ENCODE measurements at places on chromosomes 5 and 9. TPM values are rescaled to one million over a fixed set of nuclear protein-coding genes. Genes with fewer than 3 reads are reported as not detected.

- H3K4me1 ChIP-seq = peaks cover 9% of the 10 kb centered on the region
- H3K27me3 ChIP-seq = no peaks in the 10 kb centered on the region
- no peaks in the 10 kb centered on the region for H3K36me3 ChIP-seq
Observed at GRCh38 chr9:37466037-37466709, 923 bp upstream of the ZBTB5 start.

IL13 gene
- not detected for total RNA-seq

DNA sequence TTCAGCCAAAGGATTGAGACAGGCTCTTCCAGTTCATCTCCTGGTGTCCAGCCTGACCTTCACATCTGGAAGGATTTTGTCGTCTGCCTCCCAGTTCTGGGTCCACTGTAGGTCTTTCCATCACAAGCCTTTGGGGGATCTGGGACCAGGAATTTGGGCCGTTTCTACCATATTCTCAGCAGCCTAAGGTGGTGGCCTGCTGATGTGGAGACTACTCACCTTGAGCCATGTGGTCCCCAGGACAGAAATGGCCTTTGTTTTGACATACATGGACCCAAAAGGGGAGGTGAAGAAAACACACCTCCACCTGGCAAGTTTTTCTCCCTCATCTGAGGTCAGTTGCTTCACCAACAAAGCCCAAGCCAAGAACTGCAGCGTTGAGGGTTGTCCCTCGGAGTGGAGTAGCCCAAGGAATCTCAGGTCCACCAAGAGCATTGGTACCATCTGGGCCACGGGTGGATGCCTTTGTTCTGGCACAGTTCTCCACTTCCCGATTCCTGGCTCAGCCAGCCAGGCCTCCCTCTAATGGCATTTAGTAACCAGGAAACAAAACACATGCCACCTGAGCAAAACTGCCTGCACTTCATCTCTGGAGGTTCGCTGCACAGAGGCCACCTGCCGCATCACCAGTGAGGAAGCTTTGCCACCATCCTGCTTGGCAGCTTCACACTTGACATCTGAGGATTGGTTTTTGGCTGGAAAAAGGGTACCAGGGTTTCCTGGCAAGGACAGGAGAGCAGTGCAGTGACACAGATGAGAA lies 24.7 kb downstream of the AMBP start:
- no peak overlapping the region for H3K27ac ChIP-seq
- peak; percentile 62 for DNase-seq
- H3K36me3 ChIP-seq = no peaks in the 10 kb centered on the region
- no peaks in the 10 kb centered on the region for H3K27me3 ChIP-seq
- H3K4me3 ChIP-seq = no peak overlapping the region

DNA sequence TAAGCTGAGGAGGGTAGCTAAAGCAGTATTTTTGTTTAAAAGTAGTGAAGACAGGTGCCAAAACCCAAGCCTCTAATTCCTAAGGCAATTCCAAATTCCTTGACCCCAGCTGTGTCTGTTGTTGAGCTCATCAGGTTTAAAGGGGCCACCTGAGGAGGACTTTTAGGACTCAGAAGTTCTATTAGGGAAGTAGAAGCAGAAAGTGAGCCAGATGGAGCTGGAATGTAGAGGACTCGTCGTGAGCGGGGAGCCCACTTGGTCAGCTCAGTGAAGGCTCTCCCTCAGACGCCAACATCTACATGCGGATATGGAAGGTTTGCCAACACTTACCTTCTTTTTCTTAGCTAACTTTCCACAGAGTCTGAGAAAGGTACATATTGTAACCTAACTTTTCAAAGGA lies 102.8 kb downstream of the PLPPR1 start:
- H3K4me3 ChIP-seq = no peak overlapping the region
- H3K27ac ChIP-seq = no peak overlapping the region
- H3K4me1 ChIP-seq = no peaks in the 10 kb centered on the region
- H3K27me3 ChIP-seq = no peaks in the 10 kb centered on the region

PKN3 gene
- total RNA-seq = 7.1 TPM

CBY3 gene
- not detected for total RNA-seq

PCDHGA1 gene
- total RNA-seq = 1.6 TPM

GRCh38 chr9:95201206-95201605 lies 116.3 kb downstream of the FANCC start:
- no peak for DNase-seq
- H3K27me3 ChIP-seq = no peaks in the 10 kb centered on the region
- H3K4me1 ChIP-seq = peaks cover 11% of the 10 kb centered on the region
- no peak overlapping the region for H3K27ac ChIP-seq

DNA sequence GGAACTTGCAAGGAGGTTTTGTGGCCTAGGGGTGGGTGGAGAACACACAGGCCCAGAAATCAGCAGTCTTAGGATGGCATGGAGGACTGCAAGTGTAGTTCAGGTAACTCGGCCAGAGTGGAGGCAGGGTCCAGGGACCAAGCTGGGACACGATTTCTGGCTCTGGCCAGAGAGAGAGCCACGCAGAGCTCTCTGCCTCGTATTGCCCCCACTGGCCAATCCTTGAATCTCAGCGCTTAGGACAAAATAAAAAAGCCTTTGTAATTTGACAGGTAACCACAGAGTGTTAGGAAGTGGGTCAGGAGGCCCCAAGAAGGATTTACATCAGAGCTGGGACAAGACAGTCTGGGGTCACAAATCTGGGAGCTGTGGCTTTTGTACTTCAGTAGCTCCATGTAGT lies 11.7 kb downstream of the MAP3K1 start:
- H3K36me3 ChIP-seq = no peaks in the 10 kb centered on the region
- no peak overlapping the region for H3K4me3 ChIP-seq
- no peak for DNase-seq

DNA sequence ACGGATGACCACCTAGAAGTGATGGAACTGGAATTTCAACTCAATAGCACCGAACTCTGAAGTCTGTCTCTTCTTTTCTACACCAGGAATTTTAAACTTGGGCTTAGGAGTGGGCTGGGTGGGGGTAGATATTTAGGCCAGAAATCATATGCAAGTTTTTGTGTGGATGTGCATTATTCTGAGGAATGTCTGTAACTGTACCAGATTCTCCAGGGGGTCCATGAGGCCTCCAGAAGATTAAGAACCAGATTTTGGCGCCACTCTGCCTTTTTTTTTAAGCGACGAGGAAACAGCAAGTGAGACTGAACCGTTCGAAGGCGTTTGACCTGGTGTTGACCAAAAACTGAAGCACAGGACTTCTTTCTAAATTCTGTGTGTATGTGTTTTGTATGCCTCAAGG lies 88.8 kb upstream of the TTC23L start:
- no peak overlapping the region for H3K27ac ChIP-seq
- no peaks in the 10 kb centered on the region for H3K27me3 ChIP-seq
- no peaks in the 10 kb centered on the region for H3K36me3 ChIP-seq

DNA sequence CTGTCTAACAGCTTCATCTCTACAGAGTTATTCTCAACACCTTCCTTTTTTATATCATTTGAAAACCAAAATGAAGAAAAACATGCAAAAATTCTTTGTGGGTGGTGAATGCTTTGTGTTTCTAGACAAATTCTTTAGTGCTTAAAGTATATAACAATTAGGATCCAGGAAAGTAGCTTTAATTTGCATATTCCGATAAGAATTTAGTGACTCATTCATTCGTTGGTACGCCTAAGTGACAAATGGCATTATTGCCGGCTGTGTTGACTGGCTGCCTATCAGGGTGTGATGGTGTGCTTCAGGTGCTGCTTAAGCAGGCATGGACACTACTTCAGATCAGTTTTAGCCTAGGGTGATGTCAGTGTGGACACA lies 35.2 kb downstream of the LMNB1 start:
- DNase-seq = no peak
- H3K36me3 ChIP-seq = no peaks in the 10 kb centered on the region
- H3K4me1 ChIP-seq = no peaks in the 10 kb centered on the region
- H3K4me3 ChIP-seq = no peak overlapping the region

DNA sequence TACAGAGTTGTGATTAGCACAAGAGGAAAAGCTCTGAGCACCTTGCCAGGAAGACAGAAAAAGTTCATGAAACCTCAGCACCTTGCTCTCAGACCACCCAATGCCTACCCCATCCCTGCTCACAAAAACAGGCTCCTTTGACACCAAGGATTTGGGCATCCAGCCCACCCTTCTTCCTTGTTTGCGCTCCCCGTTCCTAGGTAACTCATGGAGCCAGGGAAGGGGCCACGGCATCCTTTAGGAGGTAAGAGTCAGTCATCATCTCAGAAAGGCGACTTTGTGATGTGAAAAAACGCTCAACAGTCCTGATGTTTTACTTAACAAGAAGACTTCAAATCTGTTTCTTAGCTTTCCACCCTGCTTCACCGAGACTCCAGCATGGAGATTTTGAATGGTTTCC lies 29.5 kb downstream of the SH3PXD2B start:
- no peaks in the 10 kb centered on the region for H3K4me1 ChIP-seq
- H3K27me3 ChIP-seq = no peaks in the 10 kb centered on the region
- H3K4me3 ChIP-seq = no peak overlapping the region

GRCh38 chr5:172868924-172869591 lies 35.0 kb downstream of the ERGIC1 start:
- peak overlapping the region; percentile 80 for H3K27ac ChIP-seq
- no peaks in the 10 kb centered on the region for H3K27me3 ChIP-seq
- no peak overlapping the region for H3K4me3 ChIP-seq
- no peaks in the 10 kb centered on the region for H3K36me3 ChIP-seq
- peak; percentile 91 for DNase-seq

Data from aorta (tissue), 5 donors.